HL-60 (cell line): ENCODE measurements at places on chromosomes 4 and X.

DNA sequence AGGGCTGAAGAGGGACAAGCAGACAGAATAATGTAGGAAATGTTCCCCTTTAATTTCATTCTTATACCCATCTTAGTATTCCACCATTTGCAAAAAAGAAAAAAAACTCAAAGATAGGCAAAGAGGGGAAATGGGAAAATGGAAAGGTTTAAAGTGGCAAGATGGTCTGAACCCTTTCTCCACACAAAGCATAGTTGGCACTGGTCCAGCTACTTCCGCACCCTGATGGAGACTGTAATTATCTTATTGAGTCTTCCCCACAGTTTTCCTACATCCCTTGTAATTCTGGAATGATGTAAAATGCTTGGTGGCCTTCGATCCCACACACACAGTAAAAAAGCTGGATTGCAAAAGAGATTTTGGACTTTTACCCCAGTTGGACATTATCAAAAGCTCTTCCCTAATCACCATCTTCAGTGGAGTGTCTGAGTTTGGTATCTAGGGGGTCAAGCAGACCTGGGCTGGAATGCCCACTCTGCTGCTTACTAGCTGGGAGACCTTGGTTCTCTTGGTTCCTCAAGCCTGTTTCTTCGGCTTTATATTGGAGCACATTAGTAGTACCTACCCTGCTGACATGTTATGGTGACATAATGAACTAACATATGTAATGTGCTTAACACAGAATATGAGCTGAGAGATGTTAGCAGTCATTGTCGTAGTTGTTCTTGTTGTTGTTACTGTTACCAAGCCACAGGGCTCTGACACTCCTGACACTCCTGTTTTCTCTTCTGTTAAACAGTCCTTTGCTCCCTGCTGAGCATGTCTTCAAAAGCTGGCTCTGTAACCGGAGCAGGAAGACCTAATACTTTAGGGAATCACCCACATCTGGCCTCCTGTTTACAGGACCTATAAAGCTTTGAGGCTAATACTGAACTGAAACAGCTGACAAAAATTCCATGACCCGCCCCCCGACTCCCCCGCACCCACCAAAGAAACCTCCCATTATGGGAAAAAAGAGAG, 4.7 kb downstream of the SRPX2 start:
- DNase-seq = no peak

GRCh38 chr4:177770776-177771175, 328.5 kb upstream of the AGA start:
- no peak for DNase-seq

DNA sequence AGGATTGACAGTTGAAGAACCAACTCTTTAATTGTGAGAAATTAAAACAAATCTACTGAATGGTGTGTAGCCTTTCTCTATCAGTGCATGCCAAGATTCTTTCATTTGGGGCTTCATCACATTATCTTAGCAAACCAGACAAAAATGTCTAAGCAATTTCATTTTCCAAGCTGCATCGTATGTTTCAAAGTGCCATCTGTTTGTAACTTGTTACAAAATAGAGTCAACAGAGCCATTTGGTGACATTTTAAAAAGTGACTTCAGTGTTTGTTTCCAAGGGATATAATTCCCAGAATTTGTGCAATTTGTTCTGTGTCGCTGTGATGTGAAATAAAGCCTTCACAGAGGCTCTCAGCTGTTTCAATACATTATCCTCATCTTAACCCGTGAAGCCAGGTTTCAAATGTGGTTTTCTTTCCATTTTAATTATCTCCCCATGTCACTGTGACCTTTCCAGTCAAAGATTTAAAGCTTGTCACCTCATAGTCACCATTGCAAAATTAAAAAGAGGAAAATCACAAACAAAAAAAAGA, 46.0 kb upstream of the C1QTNF7 start:
- DNase-seq = no peak

- no peak for DNase-seq
Measured at GRCh38 chr4:69440308-69440707, 55.4 kb downstream of the UGT2B4 start.

GRCh38 chrX:5726224-5726623, 502.4 kb downstream of the NLGN4X start:
- no peak for DNase-seq

DNA sequence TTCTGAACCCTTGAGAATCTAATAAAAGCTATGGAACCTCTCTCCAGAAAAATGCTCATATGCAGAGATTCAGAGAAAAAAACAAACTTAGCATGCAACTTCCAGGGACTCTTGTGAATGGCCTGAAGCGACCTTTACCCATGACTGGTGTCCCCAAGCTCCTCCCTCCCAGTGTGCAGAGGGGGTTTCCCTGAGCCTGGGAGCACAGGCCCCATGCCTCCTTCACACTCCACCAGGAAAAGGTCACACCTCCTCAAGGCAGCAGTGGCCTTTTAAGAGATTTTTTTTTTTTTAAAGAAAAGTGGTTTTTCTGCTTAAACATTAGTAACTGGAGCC, 13.3 kb upstream of the UBA6 start:
- DNase-seq = no peak

DNA sequence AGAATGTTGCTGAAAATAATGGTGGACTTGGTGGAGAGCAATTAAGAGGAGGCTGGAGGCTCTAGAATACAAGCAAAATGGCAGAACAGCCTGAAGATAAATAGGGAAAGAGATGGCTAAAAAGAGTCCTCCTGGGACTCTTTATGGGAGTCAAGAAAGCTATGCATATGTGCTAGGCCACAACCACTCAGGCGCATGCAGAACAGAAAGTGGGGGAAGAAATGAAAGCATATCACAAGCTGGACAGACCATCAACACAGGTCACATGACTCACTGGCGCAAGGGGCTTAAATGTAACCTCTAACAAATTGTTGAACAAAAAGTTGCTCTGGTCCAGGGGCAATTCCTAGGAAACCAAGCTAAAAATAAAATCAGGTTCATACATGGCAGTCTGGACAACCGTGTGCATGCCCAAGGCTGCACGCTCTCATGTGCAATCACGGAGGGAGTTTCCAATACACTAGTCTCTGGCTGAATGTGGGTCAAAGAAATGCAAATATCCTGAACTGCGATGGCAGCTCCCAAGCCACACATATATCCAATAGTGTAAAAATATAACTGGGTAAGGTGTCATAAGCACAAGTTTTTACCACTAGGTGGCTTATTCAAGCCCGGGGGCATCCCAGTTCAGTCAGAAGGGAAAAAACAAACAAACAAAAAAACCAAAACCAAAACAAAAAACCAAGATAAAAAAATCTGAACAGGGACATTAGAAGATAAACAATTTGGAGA, 45.4 kb downstream of the ZNF711 start:
- no peak for DNase-seq

DNA sequence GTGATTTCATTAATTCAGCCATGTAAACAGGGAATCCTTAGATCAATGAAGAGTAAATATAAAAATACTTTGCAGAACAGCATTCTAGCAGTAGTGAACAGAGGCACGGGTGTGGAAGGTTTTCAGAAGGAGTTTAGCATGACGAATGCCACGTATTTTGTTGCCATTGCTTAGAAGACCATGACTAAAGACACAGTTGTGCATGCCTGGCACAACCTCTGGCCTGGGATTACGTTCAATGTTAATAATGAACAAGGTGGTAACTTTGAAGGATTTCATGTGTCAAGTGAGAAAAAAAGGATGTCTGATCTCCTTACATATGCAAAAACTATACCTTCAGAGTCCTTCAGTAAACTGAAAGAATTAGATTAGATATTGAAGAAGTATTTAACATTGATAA, 171.9 kb downstream of the MAGEB5 start:
- DNase-seq = no peak
